NCI-H524 treated with DMSO at 0.1 percent for 48 hours (cell line): ENCODE measurements at places on chromosomes 6 and 20.

DNA sequence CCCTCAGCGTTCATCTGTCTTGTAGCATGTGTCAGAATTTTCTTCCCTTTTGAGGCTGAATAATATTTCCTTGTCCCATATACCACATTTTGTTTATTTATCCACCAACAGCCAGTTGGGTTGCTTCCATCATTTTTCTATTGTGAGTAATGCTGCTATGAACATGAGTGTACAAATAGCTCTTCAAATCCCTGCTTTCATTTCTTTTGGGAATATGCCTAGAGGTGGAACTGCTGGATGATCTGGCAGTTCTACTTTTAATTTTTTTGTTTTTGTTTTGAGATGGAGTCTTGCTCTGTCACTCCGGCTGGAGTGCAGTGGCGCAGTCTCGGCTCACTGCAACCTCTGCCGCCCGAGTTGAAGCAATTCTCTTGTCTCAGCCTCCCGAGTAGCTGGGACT, 64.7 kb downstream of the SASH1 start:
- DNase-seq, result no peak

DNA sequence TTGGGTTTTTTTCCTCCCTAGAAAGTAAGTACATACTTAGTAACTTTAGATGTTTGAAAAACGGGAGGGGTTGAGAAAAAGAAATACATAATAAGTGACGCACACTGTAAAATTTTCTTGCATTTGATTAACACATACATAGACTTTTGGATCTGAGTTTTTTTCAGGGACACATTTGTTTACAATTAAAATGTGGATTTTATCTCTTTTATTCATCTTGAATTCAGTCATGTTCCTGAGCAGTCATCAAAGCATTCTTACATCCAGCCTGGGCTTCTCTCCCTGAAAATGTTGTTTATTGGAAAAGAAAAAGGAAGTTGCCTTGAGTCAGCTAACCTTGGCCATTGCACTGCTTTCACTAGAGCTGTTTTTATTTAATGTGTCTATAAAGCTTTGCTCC, 8.7 kb upstream of the RPP40 start:
- no peak for DNase-seq

DNA sequence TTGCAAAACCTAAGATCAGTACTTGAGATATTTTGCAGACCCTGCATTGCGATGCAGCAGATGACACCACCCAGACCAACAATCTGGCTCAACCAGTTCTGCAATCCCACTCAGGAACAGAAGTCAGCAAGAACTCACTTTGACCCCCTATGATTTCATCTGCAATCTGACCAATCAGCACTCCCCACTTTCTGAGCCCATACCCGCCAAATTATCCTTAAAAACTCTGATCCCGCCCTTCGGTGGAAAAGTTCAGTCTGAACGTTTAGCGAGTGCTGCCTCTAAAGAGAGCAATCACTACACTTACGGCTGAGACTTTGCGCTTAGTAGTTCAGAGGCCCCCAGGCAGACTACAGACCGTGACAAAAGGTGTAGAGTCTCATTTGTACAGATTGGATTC, 17.3 kb upstream of the KIAA1586 start:
- no peak for DNase-seq

DNA sequence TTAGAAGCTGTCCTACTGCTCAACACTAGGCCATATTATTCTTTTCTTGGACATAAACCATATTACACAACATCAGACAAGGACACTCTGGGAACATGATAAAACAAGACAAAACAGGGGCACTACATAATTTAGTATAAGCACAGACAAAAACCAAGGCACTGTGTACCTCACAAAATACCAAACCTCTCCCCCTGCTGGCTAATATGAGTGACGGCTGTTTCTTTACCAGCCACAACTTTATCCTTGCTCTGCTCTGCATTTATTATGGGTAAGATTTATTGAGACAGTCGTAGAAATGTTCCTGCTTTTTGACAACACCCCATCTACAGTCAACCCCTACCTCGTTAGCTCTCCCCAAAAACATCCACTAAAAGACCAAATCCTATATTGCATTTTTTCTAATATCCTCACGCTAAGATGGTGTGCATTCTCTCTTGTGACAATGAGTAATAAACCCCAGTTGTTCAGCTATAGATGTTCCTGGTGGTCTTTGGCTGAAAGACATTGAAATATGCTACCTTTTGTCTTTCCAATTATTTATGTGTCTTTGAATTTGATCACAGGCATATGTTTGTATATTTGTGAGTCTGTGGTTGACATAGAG, 23.8 kb upstream of the POLR1H start:
- DNase-seq, result no peak

DNA sequence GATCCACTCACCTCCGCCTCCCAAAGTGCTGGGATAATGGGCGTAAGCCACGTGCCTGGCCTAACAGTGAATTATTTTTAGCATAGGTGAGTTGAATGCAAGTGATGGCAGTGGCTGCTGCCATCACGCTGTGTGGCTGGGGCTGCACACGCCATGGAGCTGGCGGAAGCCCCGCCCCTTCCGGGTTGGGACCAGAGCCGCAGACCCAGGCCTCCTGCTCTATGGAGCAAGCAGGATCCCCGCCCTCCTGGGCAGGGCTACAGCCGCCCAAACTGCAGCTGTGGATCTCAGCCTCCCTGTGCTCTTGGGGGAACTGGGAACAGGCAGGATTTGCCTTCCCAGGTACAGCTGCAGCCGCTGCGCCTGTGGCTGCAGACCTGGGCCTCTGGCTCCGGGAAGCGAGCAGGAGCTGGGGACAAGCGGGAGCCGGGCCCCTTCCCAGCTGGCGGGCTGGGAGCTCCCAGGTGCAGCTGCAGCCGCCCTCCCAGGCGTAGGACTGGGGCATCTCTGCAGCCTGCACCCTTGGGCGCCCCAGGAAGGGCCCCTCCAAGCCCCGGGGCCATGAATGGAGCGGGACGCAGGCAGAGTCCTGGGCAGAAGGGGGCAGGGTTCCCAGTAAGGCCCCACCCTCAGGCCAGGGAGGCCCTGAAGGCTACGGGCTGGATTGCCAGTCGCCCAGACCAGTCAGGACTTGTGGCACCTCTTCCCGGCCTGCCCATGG, 30.9 kb upstream of the SLA2 start:
- DNase-seq, result no peak
